NCI-H1694 (cell line): ENCODE measurements at places on chromosomes 6 and 20.

DNA sequence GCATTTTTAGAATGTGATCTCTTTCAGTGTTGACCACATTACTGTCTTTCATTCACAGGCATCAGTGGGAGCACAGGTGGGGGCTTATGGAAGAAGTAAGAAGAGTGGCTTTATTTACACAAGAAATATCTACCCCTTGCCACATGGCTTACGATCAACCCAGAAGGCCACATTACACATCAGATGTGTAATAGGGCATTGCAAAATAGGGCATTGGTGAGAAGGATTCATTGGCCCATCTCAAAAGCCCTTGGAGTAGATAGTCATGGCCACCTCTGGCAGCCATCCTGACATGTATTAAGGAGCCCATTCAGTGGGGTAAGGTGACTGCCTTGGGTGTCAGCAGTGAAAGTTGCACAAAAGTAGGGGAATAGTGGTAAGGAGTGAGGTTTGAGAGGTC, 97.5 kb downstream of the MAFB start:
- DNase-seq, result no peak

DNA sequence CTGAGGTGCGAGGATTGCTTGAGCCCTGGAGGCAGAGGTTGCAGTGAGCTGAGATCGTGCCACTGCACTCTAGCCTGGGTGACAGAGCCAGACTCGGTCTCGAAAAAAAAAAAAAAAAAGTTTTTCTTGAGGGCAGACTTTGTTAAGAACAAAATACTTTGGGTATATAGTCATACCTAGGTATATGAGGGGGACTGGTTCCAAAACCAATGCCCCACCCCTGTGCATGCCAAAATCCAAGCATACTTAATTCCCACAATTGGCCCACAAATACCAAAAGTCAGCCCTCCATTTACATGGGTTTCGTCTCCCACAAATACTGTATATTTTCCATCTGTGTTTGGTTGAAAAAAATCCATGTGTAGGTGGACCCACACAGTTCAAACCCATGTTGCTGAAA, 119.9 kb downstream of the INSM1 start:
- no peak for DNase-seq

- DNase-seq, result no peak
These were observed 133.5 kb downstream of the TBC1D7 start for GRCh38 chr6:13194852-13195251.

- no peak for DNase-seq
These were observed 1.1 kb downstream of the DLK2 start for GRCh38 chr6:43454290-43454695.
